ENCODE measurements at places on chromosomes 1 and 21.
A peak's percentile ranks its signal among the peaks of the same experiment; 100 is the strongest.

GRCh38 chr1:227257964-227258363, 60.3 kb downstream of the CDC42BPA start:
- no peak for DNase-seq

GRCh38 chr1:198678901-198679329, 40.1 kb downstream of the PTPRC start:
- no peak for DNase-seq

DNA sequence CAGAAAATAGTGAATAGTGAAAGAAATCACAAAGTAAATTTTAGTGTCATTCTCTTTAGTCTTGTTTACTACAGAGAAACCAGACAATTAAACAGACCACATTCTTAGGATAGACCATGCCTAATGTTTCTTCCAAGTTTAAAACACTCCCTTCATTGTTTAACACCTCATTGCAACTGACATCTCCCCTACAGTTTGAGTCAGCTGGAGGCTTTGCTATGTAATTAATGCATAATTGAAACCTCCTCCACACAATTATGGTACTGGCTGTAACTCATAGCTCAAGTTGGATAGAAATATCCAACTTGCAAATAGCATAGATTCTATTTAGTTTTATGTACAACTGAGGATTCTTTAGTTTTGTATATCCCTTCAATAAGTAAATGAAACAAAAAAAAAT, 35.2 kb upstream of the B3GALT2 start:
- DNase-seq, result no peak

DNA sequence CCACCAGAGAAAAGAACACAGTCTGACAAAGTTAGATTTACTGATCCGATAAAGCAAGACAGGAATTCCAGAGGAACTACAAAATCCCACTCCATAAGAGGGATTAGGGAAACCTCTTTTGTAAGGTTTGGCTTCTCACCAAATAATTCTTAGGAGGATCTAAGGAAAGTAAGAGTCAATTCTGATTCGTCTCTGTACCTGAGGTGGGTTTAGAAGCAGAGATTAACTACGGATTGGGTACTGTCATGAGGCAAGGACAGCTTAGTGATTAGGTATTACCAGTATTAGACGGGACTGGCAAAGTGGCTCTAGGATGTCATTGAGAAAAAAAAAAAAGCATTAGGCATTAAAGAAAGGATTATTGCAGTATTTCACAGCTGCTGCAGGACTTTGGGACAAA, 371.7 kb upstream of the BRINP3 start:
- no peak for DNase-seq

DNA sequence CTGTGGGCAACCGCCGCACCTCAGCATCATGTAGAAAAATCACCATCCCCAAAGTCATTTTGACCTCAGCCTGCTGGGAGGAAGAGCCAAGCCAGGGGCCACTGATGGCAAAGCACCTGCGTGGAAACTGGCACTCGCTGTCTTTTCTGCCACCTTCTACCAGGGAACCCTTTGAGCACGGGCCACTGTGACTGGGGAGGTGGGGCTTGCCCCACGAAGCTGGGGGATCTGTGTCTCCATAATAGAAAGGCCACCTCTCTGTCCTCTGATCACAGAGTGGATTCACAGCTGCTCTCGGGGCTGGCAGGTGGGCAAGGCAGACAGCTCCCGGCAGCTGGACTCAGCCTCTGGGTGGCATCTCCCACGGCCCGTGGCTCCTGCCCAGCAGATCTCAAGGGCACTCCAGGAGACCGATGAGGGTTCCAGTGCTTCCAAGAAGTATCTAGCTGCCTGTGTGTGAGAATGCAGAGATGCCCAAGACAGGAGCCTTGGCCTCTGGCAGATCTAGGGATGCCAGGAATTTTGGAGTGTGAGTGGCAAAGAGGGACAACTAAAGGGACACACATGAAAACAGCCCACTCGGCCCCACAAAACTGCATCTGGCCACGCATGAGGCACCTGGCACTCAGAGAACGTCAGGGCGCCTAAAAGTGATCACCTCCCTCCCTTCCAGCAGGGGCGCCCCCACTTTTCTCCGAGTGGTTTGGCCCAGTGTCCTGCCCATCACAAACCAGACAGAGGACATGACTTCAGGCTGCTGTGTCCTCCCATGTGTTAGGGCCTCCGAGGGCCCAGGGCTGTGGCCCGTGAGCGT, 102.6 kb downstream of the PDE9A start:
- DNase-seq, result no peak

DNA sequence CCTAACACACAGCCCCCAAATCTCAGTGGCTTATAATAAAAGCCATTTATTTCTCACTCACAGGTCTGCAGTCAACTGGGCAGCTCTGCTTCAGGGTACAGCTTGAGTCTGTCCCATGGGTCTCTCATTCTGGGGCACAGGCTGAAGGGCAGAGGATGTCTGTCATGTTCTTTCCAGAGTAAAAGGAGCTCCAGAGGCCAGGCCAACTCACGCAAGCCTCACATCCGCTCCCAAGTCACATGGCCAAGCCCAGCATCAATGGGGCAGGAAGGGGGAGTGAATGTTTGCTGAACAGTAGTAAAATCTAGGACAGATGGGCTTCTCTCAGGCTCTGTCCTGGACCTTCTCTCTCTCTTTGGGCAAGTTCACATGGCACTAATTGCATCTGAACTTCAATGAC, 7.1 kb upstream of the SSBP3 start:
- no peak for DNase-seq

DNA sequence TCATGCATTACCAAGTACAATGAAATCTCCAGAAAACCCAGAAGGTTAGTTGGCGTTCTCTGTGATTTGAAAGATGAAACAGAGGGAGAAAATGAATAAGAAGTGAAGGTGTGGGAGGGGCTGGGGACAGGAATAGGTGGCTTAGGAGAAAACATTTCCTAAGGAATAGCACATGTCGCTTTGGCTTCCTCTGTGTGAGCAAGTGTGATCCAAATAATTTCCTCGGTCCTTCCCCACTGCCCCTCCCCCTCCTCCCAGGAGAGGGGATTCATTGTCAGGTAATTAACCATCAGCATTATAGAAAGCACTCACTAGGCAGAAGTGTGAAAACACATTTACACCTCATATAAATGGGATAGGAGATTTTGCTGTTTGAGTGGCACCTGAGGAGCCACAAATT, 105.5 kb downstream of the NUF2 start:
- DNase-seq, result no peak

GRCh38 chr1:9809100-9809510, 14.7 kb downstream of the CLSTN1 start:
- DNase-seq, result no peak

GRCh38 chr1:109115685-109116084, 1.8 kb downstream of the ELAPOR1 start:
- no peak for DNase-seq

- DNase-seq, result no peak
These were observed 28.6 kb downstream of the PIK3CD start for GRCh38 chr1:9680091-9680490.

DNA sequence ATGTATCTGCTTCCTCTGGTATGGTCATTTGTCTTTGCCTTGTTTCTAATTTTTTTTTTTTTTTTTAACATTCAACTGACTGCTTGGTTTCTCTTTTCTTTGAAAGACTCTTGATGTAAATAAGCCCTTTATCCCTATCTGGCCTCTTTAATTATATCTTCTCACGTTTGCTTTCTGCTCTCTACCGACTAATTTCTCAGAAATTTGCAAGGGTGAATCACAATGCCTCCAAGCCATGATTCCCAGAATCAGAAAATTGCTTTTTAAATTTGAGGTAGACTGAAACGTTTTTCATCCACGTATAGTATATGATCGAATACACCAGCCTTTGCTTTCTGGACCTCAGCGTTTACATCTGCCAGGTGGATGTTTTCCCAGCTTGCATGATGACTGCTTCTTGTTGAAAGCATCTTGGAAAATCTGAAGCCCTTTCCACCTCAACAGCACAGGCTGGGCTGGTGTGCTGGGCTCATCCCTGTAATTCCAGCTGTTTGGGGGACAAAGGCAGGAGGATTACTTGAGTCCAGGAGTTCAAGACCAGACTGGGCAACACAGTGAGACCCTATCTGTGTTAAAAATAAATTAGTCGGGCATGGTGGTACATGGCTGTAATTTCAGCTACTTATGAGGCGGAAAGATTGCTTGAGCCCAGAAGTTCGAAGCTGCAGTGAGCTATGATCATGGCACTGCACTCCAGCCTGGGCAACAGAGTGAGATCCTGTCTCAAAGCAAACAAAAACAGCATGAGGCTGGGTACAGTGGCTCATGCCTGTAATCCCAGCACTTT, 35.0 kb upstream of the GPR137B start:
- DNase-seq, result no peak

- no peak for DNase-seq
These were observed 21.9 kb downstream of the FAM3B start for GRCh38 chr21:41338455-41338854.

DNA sequence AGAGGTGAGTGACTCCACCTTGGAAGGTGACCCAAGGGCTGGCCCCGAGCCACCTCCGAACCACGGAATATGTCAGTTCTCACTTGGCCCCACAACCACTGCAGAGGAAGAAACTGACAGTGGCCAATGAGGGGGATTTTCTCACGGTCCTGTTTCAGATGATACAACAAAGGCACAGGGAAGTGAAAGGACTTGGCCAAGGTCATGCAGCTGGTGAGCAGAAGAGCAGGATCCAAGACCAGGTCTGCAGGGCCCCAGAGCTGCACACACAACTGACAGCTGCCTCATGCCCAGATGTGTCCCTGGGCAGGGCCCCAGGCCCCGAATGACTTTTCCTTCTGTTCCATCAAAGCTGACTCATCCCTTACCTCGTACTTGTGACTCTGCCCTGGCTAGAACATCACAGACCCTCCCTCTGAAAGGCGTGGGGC, 25.8 kb upstream of the EVA1B start:
- no peak for DNase-seq

- no peak for DNase-seq
These were observed 246.9 kb upstream of the TMEM51 start for GRCh38 chr1:14906665-14907064.

DNA sequence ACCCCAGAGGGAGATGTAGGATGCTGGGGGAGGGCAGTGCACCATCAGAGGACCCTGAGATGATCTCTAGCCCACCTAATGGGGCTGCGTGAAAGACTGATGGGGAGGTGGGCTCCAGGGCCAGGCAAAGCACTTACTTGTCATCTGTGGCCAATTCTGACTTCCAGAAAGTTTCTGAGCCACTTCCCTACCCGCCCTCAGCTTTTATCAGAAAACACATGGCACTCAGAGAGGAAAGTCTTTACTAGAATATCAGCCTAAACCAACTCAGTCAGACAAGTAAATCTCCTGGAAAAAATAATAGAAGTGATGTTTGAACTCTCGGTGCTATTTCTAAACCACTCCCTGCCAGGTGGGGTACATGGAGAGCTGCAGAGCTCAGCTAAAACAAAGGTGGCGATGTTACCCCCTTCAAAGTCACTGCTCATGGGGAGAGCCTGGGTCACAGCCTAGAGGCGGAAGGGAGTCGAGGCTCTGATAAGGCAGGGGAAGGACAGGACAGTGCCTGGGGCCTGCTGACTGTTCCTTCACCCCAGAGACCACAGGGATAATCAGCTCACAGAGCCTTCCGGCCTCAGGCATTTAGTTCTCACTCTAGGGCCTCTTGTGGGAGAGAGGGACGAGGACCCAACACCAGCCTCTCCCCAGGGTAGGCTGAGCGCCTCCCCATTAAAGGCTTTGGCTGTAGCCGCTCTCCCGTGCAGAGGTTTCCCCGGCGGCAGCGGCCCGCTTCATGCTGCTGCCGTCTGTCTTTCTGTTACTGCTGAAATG, 14.2 kb downstream of the SMIM12 start:
- no peak for DNase-seq

- no peak for DNase-seq
These were observed 200.5 kb downstream of the CAMTA1 start for GRCh38 chr1:6985549-6986276.

DNA sequence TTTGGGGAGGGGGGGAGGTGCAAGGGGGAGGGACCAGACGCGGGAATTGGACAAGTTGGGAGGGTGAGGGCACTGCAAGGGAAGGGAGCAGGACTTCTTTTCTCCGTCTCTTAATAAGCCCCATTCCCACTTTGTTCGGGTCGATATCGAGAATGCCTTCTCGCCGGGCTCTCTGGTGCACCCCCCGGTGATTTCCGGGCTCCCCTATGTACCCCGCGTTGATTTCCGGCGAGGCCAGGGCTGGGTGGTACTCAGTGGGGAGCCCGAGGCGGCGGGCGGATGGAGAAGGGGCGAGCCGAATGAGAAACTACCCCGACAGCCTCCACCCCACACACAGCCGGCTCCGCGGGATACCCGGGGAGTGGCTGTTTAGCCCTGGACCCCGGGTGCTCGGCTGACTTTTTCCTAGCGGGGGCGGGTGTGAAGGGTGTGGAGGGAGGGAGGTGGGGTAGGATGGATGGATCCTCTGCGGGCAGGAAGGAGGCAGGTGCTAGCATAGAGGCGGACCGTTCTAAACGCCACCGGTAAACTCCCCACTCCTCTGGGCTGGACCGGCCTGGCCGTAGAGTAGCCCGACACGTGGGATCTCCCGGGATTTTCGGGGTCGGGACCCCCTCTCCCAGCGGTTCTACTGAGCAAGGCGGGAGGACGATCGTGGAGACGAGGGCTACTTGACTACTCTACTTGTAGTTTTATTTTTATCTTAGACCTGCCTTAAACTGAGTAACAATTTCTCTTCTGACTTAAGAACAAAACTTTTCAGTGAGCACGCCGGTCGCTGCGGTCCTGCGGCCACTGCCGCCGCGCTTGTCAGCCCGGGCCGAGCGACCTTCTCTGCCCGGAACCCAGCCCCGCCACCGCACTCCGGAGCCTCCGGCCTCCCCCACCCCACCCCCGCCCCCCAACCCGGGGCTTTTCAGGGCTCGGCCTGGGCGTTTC, 1.0 kb downstream of the RNF220 start:
- DNase-seq, result no peak

DNA sequence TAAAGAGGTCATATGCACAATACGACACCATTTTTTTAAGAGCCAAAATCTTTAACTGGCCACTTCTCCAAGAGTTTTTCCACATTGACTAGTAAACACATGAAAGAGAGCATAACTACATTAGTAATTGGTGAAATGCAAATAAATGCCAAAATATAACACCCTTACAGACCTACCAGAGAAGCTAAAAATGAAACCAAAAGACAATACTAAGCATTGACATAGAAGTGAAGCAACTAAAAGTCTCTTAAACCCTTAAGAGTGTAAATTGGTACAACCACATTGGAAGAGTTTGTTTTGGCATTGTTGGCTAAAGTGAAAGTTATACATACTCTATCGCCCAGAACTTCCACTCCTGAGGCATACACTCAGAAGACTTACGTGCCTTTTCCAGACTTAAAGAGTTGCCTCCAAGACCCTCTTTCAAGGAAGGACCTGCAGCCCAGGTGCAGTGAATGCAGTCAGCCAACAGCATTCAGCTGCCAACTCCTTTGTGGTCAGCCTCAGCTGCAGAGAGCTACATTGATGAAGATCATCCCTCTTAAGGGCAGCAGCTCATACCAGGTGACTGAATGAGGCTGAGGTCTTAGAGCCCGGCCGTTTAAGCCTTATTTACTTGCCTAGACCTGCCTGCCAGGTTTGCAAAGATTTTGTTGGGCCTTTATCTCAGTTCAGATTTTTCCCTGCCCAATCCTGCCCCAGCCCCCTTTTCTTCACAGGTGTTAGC, 839.1 kb upstream of the ADGRL2 start:
- peak; percentile 13 for DNase-seq

GRCh38 chr1:22107126-22107525, 35.8 kb downstream of the WNT4 start:
- DNase-seq, result no peak

All from NCI-H2029 treated with DMSO at 0.1 percent for 48 hours (cell line).